Fibroblast of skin of left quadriceps (primary cell): ENCODE measurements at places on chromosomes 1 and 21.

GRCh38 chr1:199404976-199405375, 622.5 kb upstream of the NR5A2 start:
- peak; percentile 26 for DNase-seq

- DNase-seq, result no peak
Observed at GRCh38 chr1:99621340-99621901, 24.5 kb upstream of the PALMD start.

- DNase-seq, result peak; percentile 4
Observed at GRCh38 chr1:117959364-117959763, 29.8 kb downstream of the WDR3 start.

GRCh38 chr1:151859891-151860293, 6.4 kb upstream of the THEM5 start:
- DNase-seq, result no peak

DNA sequence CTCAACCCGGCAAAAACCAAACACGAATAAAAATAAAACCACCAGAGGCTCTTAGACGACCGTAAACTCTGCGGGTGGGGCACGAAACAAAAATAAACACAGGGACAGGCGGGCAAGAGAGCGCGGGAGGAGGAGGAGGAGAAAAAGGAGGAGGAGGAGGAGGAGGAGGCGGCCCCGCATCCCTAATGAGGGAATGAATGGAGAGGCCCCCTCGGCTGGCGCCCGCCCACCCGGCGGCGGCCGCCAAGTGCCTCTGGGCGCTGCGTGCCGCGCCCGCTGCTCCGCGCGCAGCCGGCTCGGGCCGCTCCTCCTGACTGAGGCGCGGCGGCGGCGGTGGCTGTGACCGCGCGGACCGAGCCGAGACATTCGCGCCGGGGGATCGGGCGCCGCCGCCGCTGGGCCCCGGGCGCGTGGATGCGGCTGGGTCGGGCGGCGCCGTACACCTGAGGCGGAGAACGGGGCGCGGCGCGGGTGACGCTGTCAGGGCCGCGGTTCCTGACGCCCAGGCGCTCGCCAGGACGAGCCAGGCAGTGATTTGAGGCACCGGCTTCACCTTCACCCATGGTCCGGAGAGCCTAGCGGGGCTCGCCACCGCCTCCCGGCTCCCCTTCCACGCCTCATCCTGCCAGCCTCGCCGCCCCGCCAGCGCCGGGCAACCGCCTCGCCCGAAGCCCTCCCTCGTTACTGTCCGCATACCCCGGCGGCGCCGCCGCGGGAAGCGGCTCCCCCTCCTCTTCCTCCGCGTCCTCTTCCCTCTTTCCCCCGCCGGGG, at the start of gene MARK1:
Gene MARK1, plus strand, starts transcription at position 229 of the 771 bp plus-strand sequence. CDS start 687 bp downstream, outside the sequence.
- peak; percentile 6 for DNase-seq

DNA sequence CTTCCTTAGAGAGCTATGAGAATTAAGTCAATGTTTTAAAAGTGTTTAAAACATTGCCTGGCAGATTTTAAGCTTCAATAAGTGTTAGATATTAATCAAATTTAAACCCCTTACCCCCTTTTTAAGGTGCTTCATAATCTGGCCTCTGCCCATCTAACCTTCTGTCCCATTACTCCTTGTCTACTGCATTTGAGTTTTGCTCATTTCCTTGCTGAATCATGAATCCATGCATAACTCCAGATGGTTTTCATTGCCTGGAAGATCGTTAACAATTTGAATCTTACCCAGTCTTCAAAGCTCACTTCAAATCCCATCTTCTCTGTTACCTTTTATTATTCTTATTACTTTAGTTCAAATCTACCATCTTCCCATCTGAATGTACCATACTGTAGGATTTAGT, 4.6 kb downstream of the HJV start:
- DNase-seq, result peak; percentile 20

DNA sequence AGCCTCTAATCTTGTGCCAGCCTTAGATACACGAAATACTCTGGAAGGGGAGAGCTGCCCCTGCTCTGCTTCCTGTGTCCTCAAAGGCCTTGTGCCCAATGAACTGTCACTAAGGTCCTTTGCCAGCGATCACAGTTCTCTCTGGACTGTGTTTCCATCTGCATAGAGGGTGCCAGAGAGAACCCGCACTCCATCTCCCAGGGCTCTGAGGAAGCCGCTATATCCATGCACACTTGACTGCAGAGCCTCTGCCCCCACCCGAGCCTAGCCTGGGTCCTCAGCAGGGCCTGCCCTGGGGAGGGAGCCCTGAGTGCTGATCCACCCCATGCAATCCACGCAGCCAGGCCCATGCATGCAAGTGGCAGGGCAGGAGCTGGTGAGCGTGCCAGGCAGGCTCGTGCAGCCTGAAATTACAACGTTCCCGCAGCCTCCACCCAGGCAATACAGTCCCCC, 30.6 kb upstream of the KIF21B start:
- no peak for DNase-seq

GRCh38 chr1:53551428-53551995, 92.3 kb downstream of the DMRTB1 start:
- DNase-seq, result no peak

- DNase-seq, result no peak
Observed at GRCh38 chr1:182731852-182732575, 47.6 kb upstream of the RGS8 start.

DNA sequence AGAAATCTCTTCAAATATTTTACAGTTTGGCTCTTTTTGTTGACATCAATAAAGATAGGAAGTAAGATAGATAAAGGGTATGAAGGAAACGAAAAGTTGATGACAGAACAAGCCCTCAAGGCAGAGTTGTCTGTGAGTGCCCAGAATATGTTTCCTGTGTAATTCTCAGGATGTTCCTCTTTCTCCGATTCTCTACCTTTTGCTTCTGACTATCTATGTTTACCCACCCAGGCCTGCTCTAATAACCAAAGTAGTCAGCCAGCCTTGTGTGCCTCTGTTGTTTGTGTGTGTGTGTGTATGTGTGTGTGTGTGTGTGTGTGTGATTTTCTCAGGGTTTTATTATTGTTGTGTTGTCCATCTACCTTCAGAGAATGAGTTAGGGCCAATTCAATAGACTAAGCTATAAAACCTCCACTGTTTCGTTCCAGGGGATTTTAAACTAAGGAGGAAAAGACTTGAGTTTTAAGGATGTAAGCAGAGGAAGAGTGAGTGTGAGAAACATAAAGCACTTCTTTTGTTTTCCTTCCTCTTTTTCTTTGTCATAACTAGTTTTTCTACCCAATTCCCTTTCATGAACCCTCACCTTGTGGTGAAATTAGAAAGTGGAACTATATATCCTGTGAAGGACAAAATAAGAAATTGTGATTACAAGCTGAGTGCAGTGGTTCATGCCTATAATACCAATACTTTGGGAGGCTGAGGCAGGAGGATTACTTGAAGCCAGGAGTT, 627.4 kb upstream of the NR5A2 start:
- DNase-seq, result no peak

DNA sequence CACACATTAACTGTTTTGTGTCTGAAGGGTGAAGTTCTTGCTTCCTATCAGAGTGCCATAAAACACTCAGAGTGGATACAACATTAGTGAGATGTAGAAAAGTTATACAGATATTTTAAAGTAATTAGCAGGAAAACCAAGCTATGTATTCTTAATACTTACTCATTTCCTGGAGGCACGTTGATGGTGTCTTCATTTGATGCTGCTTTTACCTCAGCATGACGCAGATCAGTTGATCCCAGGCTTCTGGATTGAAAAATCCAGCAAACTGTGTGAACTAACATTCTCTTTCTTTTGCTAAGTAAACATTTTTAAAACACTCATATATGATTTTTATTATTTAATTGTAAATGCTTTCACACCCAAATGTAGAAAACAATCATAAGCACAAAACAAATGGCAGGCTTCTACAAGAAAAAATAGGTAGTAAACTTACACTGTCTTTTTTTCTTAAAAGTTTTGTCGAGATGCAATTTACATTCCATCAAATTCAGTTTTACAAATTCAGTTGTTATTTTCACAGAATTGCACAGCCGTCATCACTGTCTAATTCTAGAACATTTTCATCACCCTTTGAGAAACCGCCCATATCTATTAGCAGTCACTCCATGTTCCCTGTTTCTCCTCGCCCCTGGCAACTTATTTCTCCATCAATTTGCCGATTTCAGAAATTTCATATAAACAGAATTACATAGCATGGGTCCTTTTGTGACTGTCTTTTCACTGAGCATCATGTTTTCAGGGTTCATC, 198.9 kb downstream of the LRRC7 start:
- no peak for DNase-seq

GRCh38 chr1:93095804-93096585, 16.9 kb downstream of the MTF2 start:
- no peak for DNase-seq

DNA sequence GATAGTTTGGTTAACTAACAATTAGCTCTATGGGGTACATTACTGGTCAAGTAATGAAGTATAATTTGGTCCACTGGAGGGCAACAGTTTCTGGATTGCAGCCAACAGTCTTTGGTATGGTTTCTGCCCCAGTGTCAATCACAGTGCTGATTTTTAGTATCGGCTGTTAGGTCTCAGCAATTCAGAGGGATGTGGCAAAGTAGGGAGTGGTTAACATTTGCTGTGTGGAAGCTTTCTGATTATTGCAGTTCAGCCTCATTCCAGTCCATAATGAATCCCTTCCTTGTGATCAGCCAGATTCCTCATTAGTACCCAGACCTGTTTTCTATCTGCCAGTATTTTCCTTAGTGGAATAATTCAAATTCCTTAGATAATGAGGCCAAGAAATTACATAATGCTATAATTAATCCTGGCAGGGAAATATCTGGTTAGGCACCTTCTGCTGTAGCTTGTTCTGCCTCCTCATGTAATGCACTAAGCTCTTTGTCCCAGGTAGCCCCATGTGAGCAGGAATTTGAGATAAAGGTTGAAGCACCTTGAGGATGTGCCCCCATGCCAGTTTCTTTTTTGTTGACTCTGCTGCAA, 14.0 kb downstream of the F3 start:
- DNase-seq, result no peak

DNA sequence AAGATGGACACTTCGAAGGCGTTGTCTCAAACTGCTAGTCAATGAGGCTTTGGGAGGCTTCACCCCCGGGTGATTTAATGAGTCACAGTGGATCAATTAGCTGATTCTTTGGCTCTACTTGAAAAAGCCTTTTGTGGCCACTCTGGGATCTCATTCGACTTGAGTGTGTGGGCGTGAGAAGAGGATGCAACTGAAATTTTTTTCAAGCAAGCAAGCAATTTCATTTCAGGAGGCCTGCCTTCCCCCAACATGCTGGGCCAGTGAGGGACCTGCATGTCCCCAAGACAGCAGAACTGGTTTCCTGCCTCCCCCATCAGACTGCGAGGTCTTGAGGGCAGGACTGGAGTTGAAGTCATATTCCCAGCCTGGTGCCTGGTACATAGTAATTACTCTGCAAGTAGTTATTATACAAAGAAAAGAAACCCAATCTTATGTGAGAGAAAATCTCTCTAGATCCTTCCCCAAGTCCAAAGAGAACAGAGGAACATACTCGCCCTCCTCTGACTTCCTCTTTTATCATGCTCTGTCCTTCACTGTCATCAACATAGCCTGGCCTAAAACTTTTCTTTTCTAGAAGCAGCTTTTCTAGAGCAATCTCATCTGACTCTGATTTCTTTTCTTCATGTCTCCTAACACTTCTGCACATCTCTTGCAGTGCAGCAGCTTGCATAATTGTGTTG, 22.7 kb downstream of the SYT6 start:
- no peak for DNase-seq

DNA sequence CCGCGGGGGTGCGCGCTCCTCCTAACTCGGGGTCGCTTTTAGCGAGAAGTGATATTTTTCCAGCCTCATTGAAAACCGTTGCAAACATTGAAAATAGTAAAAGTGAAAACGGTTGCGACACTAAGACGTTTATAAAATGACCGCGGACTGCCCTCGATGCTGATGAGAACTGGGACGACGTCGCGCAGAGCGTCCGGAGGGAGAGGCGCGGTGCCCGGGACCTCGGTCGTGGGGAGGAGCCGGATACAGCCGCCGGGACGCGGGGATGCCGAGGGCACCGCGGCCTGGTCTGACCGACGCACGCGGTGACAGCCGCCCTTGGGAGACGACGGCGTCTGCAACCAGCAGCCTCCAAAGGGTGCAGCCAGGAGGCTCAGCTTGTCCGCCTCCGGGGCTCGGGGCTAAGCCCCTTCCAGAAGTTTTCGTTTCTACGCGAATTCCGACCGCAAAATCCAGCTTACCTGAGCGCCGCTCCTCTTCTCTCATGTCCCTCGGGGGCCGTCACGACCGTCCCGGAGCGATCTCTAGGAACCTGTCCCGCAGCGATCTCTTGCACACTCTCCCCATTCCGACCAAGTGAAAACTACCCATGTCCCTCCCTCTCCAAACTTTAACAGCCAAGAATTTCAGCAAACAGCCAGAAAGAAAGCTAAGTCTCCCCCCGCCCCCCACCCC, 144.4 kb upstream of the ETS2 start:
- no peak for DNase-seq

DNA sequence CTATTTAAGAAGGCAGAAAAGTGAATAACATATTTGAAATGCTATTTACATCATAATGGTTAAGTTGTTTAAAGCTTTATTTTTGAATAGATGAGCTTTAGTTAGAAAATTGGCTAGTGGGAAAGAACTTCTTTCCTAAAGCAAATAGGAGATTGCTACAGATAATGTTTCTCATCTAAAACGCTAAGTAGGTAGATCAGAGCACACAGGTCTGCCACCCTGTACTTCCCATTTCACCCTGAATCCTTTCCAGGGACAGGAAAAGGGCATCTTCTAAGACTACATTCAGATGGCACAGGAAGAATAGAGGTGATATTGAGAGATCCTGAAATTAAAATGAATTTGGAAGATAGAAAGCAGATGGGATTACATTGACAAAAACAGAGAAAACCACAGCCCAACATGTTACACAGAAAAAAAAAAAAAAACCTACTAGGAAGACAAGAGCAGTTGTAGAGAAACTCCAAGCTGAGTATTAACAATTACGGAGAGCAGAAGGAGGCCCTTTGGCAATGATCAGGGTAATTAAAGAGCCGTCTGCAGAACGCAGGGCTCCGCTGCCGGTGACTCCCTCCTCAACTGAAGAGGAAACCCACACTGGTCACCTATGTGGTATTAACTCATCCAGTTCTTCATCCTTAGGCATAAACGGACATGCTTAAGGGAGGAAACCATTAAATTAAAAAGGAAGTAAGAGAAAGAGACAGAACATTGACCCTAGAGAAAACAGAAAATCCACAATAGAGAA, 53.6 kb upstream of the MAP10 start:
- no peak for DNase-seq
